ENCODE measurements at places on chromosomes 5 and 9.

GRCh38 chr9:121478816-121479676, 20.6 kb downstream of the GGTA1 start:
- H3K4me3 ChIP-seq: no peak overlapping the region
- peaks cover 20% of the 10 kb centered on the region for H3K27me3 ChIP-seq
- no peak overlapping the region for H3K27ac ChIP-seq
- no peaks in the 10 kb centered on the region for H3K4me1 ChIP-seq
- no peak for DNase-seq

- no peak overlapping the region for H3K27ac ChIP-seq
- no peak for DNase-seq
- H3K4me3 ChIP-seq: no peak overlapping the region
- peaks cover 26% of the 10 kb centered on the region for H3K4me1 ChIP-seq
Measured at GRCh38 chr9:749716-750115, 91.8 kb upstream of the DMRT1 start.

GRCh38 chr5:9468060-9468388, 77.9 kb downstream of the SEMA5A start:
- peaks cover 24% of the 10 kb centered on the region for H3K4me1 ChIP-seq
- no peaks in the 10 kb centered on the region for H3K36me3 ChIP-seq
- H3K4me3 ChIP-seq: peak overlapping the region; percentile 31
- peak; percentile 97 for DNase-seq

DNA sequence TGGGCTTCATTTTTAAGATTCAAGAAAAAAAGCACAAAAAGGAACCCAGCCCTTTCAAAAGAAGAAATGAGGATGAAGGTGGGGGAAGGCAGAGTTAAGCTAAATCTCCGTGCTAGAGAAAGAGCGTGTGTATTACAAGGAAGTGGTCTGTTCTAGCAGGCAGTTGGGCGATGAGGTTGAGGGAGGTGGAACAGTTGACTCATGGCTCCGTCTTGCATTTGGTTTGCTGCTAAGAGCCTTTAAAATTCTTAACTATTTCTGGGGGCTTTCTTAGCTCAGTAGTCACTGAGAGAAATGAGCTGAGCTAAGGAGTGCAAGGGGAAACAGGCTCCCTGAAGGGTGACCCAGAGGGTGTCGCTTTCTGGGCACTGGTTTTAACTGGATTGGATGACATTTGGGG, 117.4 kb downstream of the GCNT1 start:
- H3K27me3 ChIP-seq: no peaks in the 10 kb centered on the region
- H3K36me3 ChIP-seq: no peaks in the 10 kb centered on the region

- H3K4me3 ChIP-seq: no peak overlapping the region
- no peak overlapping the region for H3K27ac ChIP-seq
- no peaks in the 10 kb centered on the region for H3K27me3 ChIP-seq
- no peak for DNase-seq
- H3K36me3 ChIP-seq: no peaks in the 10 kb centered on the region
Measured at GRCh38 chr9:82923092-82923911, 139.6 kb downstream of the RASEF start.

- no peak for DNase-seq
- H3K27ac ChIP-seq: no peak overlapping the region
- no peaks in the 10 kb centered on the region for H3K27me3 ChIP-seq
Measured at GRCh38 chr9:106728860-106729259, 134.1 kb upstream of the ZNF462 start.

DNA sequence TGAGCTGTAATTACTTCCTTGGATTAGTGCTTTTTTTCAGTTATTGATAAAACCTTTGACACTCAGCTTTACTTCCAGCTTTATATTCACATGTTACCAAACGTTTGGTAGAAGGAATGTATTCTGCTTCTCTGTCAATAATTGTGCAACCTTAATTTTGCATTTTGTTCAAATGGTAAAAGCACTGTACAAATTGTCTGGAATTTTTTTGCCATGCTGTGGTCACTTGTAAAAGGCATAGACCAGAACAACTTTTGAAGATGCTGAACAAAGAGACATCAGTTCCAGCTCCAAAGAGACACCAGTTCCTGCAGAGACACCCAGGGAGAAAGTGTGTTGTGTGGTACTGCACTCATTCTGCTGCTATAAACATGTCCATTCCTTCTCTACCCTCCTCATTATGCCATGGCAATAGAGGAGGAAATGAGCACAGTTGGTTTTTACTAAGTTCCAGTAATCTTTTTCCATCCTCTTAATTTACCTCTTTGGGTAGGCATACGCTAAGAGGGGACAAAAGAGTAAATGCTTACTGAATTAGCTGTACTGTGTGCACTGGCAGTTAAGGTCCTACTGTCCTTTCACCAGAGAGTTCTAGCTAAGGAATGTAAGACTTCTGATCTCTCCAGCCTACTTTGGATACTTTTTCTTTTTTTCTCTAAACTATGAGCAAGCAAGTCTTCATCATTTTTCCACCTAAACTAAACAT, 387.4 kb downstream of the FGF10 start:
- H3K27ac ChIP-seq: no peak overlapping the region
- no peak for DNase-seq
- H3K36me3 ChIP-seq: no peaks in the 10 kb centered on the region

DNA sequence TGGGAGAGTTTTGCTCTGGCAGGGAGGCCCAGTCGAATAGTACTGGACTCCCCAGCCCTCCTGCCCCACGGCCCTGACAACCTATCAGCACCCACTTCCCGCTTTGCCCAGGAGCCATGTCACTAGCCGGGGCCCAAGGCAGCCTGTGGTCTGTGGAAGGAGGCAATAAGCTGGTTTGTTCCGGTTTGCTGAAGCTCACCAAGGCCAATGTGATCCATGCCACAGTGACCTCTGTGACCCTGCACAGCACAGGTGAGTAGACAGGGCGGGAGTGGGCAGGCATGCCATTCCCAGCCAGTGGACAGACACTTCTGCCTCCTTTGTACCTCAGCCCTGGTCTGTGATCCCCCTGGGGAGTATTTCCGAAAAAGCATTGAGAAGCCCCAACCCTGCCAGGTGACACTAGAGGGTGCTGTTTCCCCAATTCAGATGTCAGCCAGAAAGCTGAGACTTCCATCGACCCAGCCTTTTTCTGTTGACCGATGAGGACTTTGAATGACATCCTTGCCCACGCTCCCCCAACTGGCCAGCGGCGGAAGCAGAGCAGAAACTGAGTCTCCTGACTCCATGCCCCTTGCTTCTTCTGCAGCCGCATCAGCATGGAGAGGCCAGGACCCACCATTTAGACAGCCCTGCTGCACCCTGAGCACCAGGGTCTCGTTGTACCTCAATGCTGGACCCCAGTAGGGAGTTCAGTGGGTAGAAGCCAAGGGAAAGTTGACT, 9.6 kb downstream of the PCYOX1L start:
- no peaks in the 10 kb centered on the region for H3K4me1 ChIP-seq
- no peak overlapping the region for H3K4me3 ChIP-seq
- H3K27ac ChIP-seq: no peak overlapping the region
- H3K27me3 ChIP-seq: no peaks in the 10 kb centered on the region

DNA sequence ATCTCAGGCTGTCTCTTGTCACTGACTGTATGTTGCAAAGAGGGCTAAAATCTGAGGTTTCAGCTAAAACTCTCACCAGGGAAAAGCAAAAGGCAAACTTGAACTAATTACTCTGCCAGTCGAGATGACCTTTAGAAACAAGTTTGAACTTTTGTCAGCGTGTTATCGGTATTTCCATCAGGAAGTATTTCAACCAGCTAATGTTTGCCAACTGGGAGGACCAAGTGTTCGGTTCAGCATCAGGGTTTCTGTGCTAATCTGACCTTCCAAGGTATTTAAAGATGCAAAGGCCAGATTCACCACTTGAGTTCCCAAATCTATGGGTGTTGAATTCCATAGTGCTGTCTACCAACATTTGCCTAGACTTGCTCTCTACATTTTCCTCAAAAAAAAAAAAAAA, 230.5 kb downstream of the SLIT3 start:
- H3K27ac ChIP-seq: no peak overlapping the region
- 0 out of 2 replicates have a peak, but pooled peaks cover 3% of the 10 kb centered on the region for H3K36me3 ChIP-seq
- no peak overlapping the region for H3K4me3 ChIP-seq
- H3K27me3 ChIP-seq: no peaks in the 10 kb centered on the region
- H3K4me1 ChIP-seq: peaks cover 8% of the 10 kb centered on the region

- no peak overlapping the region for H3K4me3 ChIP-seq
- peak overlapping the region; percentile 29 for H3K27ac ChIP-seq
- DNase-seq: no peak
- no peaks in the 10 kb centered on the region for H3K27me3 ChIP-seq
Measured at GRCh38 chr5:126810596-126811380, 33.9 kb downstream of the LMNB1 start.

DNA sequence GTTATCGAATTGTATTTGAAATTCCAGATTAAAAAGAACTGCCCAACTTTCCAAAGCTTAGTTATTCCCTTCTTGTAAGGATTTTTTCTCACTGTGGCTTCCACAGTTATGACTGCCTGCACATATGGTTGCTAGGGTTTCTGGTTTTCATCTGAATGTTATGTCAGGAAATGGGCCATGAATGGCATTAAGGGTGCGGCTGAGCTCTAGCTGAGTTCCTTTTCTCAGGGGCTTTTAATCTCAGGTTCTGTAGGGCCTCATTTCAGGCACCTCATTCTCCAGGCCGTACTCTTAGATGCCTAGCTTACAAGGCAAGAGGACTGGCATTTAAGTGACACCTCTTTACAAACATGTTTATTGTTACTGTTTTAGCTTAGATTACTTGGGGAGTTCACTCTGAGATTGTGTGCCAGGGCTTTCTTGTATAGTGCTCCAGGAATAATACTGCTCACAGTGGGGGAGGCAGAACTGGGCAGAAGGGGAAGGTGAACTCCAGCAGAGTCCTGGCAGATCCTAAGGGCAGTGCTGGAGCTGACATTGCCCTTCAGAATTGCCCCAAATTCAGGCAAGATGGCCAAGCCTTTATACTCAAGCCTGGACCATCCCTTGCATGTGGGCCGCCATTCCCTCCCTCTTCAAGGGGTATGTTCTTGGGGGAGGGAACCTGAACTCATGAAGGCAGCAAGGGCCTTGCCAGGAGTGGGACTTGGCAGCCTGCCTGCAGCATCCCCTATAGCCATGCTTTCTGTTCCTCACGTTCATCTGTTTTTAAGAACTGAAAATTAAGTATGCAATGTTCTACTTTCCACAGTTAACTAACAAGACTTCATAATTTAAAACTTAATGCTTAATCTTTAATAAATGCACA, 111.5 kb downstream of the KDM4C start:
- H3K4me1 ChIP-seq: no peaks in the 10 kb centered on the region
- no peak overlapping the region for H3K4me3 ChIP-seq
- H3K27ac ChIP-seq: no peak overlapping the region
- no peaks in the 10 kb centered on the region for H3K36me3 ChIP-seq

DNA sequence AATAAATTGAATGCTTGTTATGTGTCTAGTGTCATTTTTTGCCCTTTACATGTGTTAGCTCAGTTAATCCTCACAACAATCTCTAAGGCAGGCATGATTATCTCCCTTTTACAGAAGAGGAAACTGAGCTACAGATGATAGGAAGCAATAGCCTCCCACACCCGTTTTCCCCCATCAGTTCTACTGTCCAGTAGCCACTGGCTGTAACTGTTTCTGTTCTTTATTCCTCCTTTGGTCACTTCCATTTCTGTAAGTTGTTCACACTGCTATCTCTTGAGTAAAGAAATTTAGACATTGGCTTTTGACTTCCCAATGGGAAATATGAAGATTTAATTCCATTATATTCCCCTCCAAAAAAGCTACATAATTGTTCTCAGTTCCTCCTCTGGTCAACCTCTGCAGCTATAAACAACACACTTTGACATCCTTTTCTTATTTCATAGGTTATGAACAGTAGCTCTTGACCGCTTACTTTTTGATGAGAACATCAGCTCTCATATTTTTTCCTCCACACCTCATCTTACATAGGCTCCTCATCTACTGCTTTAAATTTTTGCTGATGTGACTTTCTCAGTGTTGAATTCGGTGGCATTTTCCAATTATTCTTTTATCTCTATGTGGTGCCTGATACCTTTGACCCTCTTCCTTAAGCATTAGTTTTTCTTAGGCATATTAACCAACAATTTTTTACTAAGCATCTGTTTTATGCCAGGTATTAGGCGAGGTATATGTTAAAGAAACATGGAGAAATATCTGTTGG, 21.4 kb downstream of the SPZ1 start:
- no peak overlapping the region for H3K27ac ChIP-seq
- no peak overlapping the region for H3K4me3 ChIP-seq
- no peak for DNase-seq
- 0 out of 2 replicates have a peak, but pooled peaks cover 3% of the 10 kb centered on the region for H3K27me3 ChIP-seq
- H3K36me3 ChIP-seq: no peaks in the 10 kb centered on the region

DNA sequence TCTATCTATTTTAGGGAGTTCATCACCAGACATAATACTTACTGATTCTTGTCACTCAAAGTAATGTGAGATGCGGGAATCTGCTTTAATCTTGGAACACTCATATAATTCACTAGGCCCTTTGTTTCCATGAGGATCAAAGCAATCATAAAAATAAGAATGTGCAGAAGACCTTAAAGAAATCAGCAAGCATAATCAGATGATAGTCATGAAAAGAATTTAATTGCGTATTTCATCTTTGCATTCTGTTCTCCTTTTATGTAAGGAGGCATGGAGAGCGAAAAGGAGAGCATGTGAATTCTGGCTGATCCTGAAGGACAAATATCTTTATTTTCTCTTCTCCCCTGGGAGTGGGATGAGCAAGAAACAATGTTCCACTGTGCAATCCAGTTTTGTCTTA, 128.0 kb downstream of the RAB3C start:
- H3K27me3 ChIP-seq: no peaks in the 10 kb centered on the region
- no peak for DNase-seq
- no peak overlapping the region for H3K4me3 ChIP-seq
- H3K36me3 ChIP-seq: no peaks in the 10 kb centered on the region
- H3K4me1 ChIP-seq: no peaks in the 10 kb centered on the region

GRCh38 chr5:103582364-103582763, 19.8 kb upstream of the NUDT12 start:
- H3K27ac ChIP-seq: no peak overlapping the region
- no peaks in the 10 kb centered on the region for H3K36me3 ChIP-seq
- no peak overlapping the region for H3K4me3 ChIP-seq
- peak; percentile 63 for DNase-seq

- H3K27me3 ChIP-seq: no peaks in the 10 kb centered on the region
- no peak for DNase-seq
- no peak overlapping the region for H3K4me3 ChIP-seq
- no peaks in the 10 kb centered on the region for H3K36me3 ChIP-seq
Measured at GRCh38 chr9:77261605-77262004, 84.3 kb downstream of the VPS13A start.

- H3K4me3 ChIP-seq: no peak overlapping the region
- DNase-seq: no peak
- no peak overlapping the region for H3K27ac ChIP-seq
- no peaks in the 10 kb centered on the region for H3K36me3 ChIP-seq
- no peaks in the 10 kb centered on the region for H3K4me1 ChIP-seq
- no peaks in the 10 kb centered on the region for H3K27me3 ChIP-seq
Measured at GRCh38 chr9:79946712-79947111, 374.9 kb downstream of the TLE4 start.

GRCh38 chr9:75624998-75625397, 265.5 kb upstream of the PCSK5 start:
- no peak for DNase-seq
- no peaks in the 10 kb centered on the region for H3K36me3 ChIP-seq
- no peaks in the 10 kb centered on the region for H3K27me3 ChIP-seq
- no peaks in the 10 kb centered on the region for H3K4me1 ChIP-seq
- no peak overlapping the region for H3K27ac ChIP-seq

GRCh38 chr5:111439473-111440075, 72.8 kb downstream of the STARD4 start:
- no peaks in the 10 kb centered on the region for H3K27me3 ChIP-seq
- no peak overlapping the region for H3K27ac ChIP-seq
- DNase-seq: peak; percentile 56
